ENCODE measurements at places on chromosomes 3 and 15.

DNA sequence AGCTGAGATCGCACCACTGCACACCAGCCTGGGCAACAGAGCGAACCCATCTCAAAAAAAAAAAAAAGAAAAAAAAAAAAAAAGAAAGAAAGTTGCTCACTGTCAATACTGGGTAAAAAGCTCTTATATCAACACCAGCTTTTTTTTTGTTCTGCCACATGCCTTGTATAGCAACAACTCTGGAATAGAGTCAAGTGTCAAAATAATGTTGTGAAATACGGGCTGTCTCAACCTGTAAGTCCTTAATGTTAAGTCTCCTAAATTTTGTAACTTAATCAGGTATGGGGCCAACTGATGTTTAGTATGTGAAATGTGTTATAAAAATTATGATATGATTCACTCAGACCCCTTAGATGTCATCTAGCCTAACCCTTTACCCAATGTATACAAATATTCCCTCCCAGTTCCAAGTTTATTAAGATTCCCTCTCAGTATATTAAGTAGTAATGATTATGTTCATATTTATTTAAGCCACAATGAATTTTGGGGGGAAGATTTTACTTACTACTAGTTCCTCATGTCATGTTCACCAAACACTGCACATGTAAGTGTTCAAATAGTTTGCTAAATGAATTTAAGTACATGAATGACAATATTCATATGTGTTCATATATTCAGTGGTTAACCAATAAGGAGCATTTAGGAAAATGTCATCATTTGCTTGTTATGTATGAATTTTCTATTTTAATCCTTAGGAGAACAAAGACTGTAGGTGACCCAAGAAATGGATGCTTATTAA, 52.2 kb downstream of the GPR160 start:
- DNase-seq: no peak

GRCh38 chr3:184802150-184802549, 9.8 kb upstream of the VPS8 start:
- no peak for DNase-seq

DNA sequence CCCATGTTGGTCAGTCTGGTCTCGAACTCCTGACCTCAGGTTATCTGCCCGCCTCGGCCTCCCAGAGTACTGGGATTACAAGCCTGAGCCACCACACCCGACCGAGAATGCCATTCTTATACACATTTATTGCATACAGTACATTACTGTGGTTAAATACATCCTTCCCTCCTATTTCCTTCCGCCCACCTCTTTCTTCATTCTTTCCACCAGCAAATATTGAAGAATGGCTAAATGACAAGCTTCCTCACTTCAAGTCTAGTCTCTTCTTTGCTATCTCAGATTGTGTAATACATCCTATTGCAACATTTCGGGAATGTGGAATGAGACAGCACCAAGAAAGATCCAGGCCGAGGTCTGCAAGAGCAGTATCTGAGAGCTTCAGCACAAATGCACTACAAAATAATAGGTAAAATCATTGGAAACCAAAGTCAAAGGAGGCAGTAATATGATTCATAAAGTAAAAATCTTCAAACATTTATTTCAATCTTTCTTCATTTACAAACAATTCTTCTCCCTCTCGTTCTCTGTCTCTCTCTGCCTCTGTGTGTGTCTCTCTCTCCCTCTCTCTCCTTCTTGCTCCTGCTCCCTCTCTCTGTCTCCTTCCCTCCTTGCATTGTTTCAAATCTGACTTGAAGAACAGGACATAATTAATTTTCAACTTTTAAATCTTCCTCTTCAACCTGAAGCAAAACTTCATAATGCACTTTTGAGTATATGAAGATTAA, 94.7 kb upstream of the TGFBR2 start:
- DNase-seq: peak; percentile 93

- peak; percentile 85 for DNase-seq
These were observed 24.9 kb downstream of the PRR23E start for GRCh38 chr3:127217596-127218453.

DNA sequence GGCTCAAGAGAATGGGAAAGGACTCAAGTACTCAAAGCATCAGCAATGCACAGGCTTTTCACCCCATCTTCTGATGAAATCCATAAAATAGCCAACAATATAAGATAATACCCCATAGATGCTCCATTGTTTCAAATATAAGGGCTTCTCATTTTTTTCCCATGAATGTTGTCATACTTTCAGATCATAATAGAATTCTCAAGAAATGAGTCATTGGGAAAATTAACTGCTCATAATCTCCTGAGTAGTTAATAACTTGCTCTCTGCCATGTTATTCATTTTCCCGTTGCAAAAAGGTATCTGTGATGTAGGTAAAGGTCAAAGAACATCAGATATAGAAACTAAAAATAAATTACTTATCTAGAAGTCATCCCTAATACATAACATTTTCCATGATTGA, 121.9 kb downstream of the NSUN3 start:
- no peak for DNase-seq

- no peak for DNase-seq
These were observed 27.6 kb upstream of the SRP14 start for GRCh38 chr15:40066589-40066988.

DNA sequence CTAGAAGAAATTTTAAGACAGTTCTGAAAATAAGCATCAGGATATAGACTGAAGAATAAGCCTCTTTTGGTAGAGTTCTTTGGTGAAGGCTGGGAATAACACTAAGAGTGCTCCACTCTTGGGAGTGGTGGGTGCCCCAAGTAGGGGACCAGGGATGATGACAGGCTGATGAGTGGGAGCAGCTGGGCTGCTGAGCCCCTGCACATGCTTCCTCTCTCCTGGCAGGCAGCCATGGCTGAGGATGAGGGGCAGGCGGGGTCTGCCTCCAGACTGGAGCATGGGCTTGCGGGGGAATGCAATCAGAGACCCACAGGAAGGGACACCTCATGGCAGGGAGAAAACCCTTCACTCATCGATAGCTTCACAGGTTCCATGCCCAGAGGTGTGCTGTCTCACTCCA, 72.6 kb upstream of the RORA start:
- DNase-seq: no peak

DNA sequence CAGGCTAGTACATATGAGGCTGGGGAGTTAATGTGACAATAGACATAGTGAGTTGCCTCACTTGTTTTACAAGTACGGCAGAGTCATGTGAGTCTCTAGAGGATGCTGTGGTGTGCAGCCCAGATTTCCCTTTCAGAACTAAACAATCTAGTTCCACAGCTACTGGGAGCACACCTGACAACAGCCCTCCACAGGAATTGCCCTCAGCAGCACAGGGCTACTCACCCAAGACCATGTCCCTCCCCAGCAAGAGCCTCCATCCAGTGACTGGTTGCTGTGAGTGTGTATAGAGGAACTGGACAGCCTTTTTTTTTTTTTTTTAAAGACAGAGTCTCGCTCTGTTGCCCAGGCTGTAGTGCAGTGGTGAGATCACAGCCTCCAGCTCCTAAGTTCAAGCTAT, 40.2 kb upstream of the UBE2E2 start:
- DNase-seq: peak; percentile 21

GRCh38 chr3:55718074-55718473, 231.0 kb upstream of the WNT5A start:
- no peak for DNase-seq

- peak; percentile 35 for DNase-seq
These were observed 172.7 kb downstream of the WDR72 start for GRCh38 chr15:53586799-53587198.

GRCh38 chr3:107068980-107069379, 308.3 kb upstream of the CCDC54 start:
- peak; percentile 76 for DNase-seq

GRCh38 chr3:15974647-15975046, 176.9 kb upstream of the ANKRD28 start:
- no peak for DNase-seq

GRCh38 chr3:184145111-184145524, 10.0 kb downstream of the EIF2B5 start:
- peak; percentile 87 for DNase-seq

- DNase-seq: no peak
These were observed 60.5 kb downstream of the DLG1 start for GRCh38 chr3:197237897-197238296.

DNA sequence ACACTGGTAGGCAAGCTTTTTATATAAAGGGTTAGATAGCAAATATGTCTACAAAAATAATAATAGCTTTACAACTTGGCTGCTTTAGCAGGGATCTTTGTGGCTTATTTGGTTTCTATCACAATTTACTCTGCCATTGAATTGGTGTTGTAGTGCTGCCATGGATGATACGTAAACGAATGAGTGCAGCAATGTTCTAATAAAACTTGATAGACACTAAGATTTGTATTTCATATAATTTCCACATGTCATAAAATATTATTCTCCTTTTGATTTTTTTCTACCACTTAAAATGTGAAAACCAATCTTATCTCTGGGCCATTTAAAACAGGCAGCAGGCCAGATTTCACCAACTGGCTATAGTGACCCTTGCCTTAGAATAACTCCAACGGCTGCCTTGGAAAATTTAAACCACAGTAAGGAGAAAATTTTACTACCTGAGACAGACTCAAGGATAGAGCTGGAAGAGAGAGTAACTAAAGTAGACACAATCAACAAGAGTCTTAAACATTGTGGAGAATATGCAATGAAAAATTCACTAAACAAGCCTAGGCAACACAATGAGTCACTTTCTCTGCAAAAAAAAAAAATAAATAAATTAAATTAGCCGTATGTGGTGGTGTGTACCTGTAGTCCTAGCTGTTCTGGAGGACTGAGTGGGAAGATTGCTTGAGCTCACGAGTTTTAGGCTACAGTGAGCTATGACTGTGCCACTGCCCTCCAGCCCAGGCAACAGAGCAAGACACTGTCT, 8.1 kb downstream of the NPHP3 start:
- DNase-seq: no peak

GRCh38 chr3:12947504-12948369, 106.4 kb upstream of the RPL32 start:
- peak; percentile 48 for DNase-seq

DNA sequence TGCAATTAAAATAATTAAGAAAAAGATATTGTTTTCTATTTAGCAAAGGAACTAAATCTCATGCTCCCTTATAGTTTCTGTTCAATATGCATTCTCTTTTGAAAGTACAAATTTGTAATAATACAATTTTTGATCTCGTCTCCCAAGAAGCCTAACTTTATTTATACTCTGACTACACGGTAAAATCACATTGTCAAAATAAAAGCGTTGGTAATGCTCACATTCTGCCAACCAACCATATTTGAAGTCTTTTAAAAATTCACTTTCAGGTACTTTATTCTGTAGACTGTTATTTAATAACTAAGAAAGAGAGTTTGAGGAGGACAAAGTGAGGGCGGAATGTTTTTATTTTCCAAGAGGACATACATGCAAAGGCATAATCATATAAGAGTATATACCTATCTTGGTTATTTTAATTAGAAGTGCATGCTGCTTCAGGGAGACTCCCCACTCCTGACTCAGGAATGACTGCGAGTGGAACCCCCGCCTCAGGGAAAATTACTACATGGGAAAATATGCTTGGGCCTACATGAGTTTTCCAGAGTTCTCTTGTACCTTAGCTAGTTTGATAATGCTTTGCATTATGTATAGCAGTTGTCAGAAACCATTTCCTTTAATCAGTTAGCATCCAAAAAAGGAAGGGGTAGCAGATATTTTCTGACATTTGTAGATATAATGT, 19.3 kb downstream of the MBNL1 start:
- peak; percentile 28 for DNase-seq

DNA sequence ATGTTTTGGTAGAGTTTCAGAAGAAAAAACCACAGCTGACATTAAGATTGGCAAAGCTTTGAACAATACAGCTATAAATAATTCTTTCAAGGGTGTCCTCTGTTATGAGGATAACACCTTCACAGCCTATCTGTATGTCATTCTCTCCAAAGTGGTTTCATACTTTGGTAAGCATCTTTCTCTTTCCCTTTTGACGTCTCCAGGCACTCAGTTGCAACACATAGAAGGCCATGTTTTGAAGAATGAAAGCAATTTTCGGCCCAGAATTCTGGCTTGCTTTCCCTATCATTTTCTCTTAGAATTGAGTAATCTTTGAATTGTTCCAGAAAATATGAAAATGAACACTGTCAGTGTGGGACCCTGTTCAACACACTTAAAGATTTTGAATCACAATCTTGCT, 200.0 kb upstream of the CBLB start:
- DNase-seq: no peak

- DNase-seq: no peak
These were observed 72.0 kb upstream of the BLM start for GRCh38 chr15:90644952-90645725.

GRCh38 chr3:193909387-193909786, 226.6 kb upstream of the HES1 start:
- no peak for DNase-seq

DNA sequence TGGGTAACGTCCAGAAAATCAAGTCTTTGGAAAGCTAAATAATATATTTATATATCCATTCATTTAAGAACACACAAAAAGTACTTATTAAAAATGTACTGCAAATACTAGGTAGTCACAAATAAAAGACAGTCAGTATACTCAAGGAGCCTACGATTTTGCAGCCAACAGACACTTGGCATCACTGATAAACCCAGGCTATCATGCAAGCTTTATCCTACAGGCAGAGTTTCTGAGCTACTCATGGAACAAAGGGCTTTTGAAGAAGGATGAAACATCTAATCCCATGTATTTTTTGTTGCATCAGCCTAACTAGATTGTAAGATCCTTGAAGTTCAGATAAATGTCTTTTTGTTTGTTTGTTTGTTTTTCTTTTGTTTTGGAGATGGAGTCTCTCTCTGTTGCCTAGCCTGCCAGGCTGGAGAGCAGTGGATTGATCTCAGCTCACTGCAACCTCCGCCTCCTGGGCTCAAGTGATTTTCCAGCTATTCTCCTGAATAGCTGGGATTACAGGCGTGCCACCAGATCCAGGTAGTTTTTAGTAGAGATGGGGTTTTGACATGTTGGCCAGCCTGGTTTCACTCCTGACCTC, 319.4 kb upstream of the MDFIC2 start:
- no peak for DNase-seq

- DNase-seq: no peak
These were observed 51.8 kb downstream of the RFTN1 start for GRCh38 chr3:16461463-16462245.

DNA sequence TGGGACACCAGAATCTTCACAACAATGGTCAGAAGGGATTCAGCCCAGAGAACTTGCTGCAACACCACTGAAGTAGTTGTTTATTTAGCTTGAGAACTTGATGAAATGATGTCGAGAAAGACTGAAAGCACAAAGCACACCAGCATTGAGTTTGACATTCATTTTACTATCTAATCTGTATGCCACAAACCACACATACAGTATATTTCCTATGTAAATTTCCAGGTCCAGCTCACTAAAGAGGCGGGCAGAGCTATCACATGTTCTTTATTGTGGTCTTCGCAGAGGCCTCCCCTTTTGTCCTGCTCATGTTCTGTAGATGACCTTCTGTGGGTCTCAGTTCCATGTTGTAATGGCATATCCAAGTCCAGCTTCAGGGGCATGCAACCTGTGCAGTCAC, 10.4 kb upstream of the FMN1 start:
- DNase-seq: no peak

- DNase-seq: peak; percentile 2
These were observed 483.0 kb upstream of the AGTR1 start for GRCh38 chr3:148214705-148215104.

- no peak for DNase-seq
These were observed 368.4 kb downstream of the MECOM start for GRCh38 chr3:169295126-169295525.
